ENCODE measurements at places on chromosomes 7 and 10.

- peak overlapping the region; percentile 70 for H3K27ac ChIP-seq
- H3K36me3 ChIP-seq: no peaks in the 10 kb centered on the region
- no peak overlapping the region for H3K4me3 ChIP-seq
- DNase-seq: peak; percentile 59
- H3K27me3 ChIP-seq: no peaks in the 10 kb centered on the region
These were observed 37.4 kb upstream of the EEPD1 start for GRCh38 chr7:36115448-36116321.

GRCh38 chr7:151457534-151457933, 17.6 kb upstream of the CRYGN start:
- no peaks in the 10 kb centered on the region for H3K36me3 ChIP-seq
- no peaks in the 10 kb centered on the region for H3K27me3 ChIP-seq
- peak; percentile 4 for DNase-seq
- H3K4me3 ChIP-seq: no peak overlapping the region
- H3K4me1 ChIP-seq: peaks cover 23% of the 10 kb centered on the region
- H3K27ac ChIP-seq: no peak overlapping the region

DNA sequence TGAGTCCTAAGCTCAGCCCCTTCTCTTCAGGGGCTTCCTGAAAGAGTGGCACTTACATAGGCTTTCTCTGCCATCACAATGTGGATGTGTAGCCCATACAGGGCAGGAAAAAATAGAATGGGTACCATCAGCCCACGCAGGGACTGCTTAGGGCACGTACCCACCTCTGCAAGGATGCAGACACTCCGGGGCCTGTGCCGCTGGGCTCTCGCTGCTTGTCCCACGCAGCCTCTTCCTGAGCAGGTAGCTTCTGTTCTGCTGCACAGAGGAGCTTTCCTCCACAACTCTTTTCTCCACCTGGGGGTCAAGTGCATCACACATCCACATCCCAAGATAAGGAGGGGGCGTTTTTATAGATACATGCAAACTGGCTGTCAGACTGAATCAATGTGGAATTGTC, 34.3 kb downstream of the FRMPD2 start:
- no peaks in the 10 kb centered on the region for H3K36me3 ChIP-seq
- no peak overlapping the region for H3K4me3 ChIP-seq
- no peak for DNase-seq

DNA sequence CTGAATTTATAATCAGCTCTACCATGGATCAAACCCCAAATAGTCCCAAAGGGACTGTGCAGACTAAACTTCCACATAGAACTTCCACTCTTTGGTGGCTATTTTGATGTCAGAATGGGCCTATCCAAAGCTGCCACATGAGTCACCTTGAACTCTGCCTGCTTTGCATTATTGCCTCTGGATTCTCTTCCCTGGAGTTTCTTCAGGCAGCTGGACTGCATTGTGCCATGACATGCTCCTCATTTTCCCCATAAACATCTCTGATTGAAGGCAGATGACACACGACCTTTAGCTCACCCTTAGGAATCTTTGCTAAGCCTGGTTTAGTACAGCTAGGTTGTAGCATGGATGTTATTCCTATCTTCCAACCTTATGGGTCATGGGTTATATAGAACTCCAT, 251.7 kb downstream of the FZD1 start:
- no peaks in the 10 kb centered on the region for H3K36me3 ChIP-seq
- H3K4me1 ChIP-seq: no peaks in the 10 kb centered on the region
- H3K27me3 ChIP-seq: no peaks in the 10 kb centered on the region

- no peaks in the 10 kb centered on the region for H3K4me1 ChIP-seq
- H3K27ac ChIP-seq: no peak overlapping the region
- H3K4me3 ChIP-seq: no peak overlapping the region
- no peaks in the 10 kb centered on the region for H3K27me3 ChIP-seq
- no peak for DNase-seq
- no peaks in the 10 kb centered on the region for H3K36me3 ChIP-seq
These were observed 49.6 kb upstream of the UBE3C start for GRCh38 chr7:157089100-157089610.

DNA sequence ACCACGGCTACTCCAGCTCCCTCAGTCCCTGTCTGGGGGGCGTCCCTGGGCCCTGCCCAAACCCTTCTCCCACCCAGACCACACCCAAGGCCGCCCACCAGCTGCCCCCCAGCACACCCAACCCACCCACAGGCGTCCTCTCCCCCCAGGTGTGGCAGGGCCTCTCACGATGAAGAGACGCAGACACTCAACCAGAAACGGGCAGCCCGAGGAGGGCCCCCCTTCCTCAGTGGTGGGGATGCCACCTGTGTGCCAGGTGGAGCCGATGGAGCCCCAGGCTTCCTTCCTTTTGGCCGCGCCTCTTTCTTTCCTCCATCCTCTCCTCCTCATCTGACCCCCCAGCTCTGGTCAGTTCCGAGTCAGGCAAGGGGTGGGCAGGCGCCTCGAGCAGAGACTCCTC, 28.7 kb downstream of the ADGRA1 start:
- H3K27ac ChIP-seq: peak overlapping the region; percentile 93
- peaks cover 6% of the 10 kb centered on the region for H3K4me1 ChIP-seq
- no peak overlapping the region for H3K4me3 ChIP-seq
- no peak for DNase-seq
- no peaks in the 10 kb centered on the region for H3K27me3 ChIP-seq

GRCh38 chr10:25226775-25227682, 52.2 kb downstream of the GPR158 start:
- H3K4me3 ChIP-seq: no peak overlapping the region
- no peaks in the 10 kb centered on the region for H3K4me1 ChIP-seq
- H3K36me3 ChIP-seq: no peaks in the 10 kb centered on the region
- H3K27me3 ChIP-seq: no peaks in the 10 kb centered on the region
- no peak overlapping the region for H3K27ac ChIP-seq
- DNase-seq: no peak

DNA sequence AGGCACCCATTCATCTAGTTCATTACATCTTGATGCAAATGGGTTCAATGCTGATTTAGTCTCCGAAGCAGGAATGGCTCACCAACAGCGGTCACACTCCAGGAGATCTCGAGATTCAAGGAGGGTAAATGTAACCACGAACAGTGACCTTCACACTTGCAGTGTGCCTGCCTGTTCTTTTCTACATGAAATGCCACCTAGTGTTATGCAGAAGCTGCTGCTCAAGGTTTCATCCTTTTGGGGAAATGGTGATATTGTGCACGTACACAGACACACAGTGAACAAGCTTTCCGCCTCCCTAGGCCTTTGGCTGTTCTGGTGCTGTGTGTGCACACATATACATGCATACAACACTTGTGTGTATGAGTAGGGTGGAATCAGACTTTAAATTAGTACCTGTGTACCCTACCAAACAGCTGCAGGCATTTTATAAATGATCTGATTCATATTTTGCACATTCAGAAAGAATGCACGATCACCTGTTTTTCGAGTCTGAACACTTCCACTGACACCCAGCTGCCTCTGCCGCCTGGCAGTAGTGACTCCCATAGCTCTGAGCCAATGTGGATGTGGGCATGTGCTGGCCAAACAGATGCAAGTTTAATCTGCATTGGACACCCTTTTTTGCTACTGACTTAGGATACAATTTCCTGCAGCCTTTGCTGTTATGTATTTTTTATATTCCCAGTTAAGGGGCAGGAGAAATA, 100.5 kb downstream of the TACC2 start:
- no peak overlapping the region for H3K4me3 ChIP-seq
- H3K36me3 ChIP-seq: peaks cover 33% of the 10 kb centered on the region
- no peaks in the 10 kb centered on the region for H3K27me3 ChIP-seq
- peak overlapping the region; percentile 41 for H3K27ac ChIP-seq
- DNase-seq: no peak
- no peaks in the 10 kb centered on the region for H3K4me1 ChIP-seq

GRCh38 chr7:66748791-66749190, 8.3 kb downstream of the RABGEF1 start:
- DNase-seq: peak; percentile 69
- H3K4me3 ChIP-seq: no peak overlapping the region
- H3K36me3 ChIP-seq: no peaks in the 10 kb centered on the region
- peaks cover 46% of the 10 kb centered on the region for H3K4me1 ChIP-seq
- H3K27ac ChIP-seq: peak overlapping the region; percentile 37

GRCh38 chr7:74057216-74057925, 26.2 kb upstream of the LIMK1 start:
- H3K4me1 ChIP-seq: peaks cover 3% of the 10 kb centered on the region
- H3K27me3 ChIP-seq: no peaks in the 10 kb centered on the region
- no peak overlapping the region for H3K4me3 ChIP-seq
- DNase-seq: no peak

GRCh38 chr7:106032295-106032694, 69.2 kb downstream of the CDHR3 start:
- no peak for DNase-seq
- H3K4me3 ChIP-seq: no peak overlapping the region
- H3K27me3 ChIP-seq: no peaks in the 10 kb centered on the region
- no peaks in the 10 kb centered on the region for H3K36me3 ChIP-seq

GRCh38 chr10:62818426-62819011, 2.4 kb upstream of the EGR2 start:
- peaks cover 24% of the 10 kb centered on the region for H3K27me3 ChIP-seq
- peaks cover 15% of the 10 kb centered on the region for H3K4me1 ChIP-seq
- no peaks in the 10 kb centered on the region for H3K36me3 ChIP-seq
- no peak overlapping the region for H3K27ac ChIP-seq
- no peak for DNase-seq
- peak overlapping the region; percentile 89 for H3K4me3 ChIP-seq

GRCh38 chr10:15365692-15366091, 5.4 kb downstream of the FAM171A1 start:
- no peaks in the 10 kb centered on the region for H3K27me3 ChIP-seq
- no peak overlapping the region for H3K27ac ChIP-seq
- no peak for DNase-seq
- no peak overlapping the region for H3K4me3 ChIP-seq
- H3K36me3 ChIP-seq: no peaks in the 10 kb centered on the region
- H3K4me1 ChIP-seq: peaks cover 12% of the 10 kb centered on the region

- no peaks in the 10 kb centered on the region for H3K36me3 ChIP-seq
- DNase-seq: no peak
- H3K4me3 ChIP-seq: no peak overlapping the region
- no peak overlapping the region for H3K27ac ChIP-seq
- no peaks in the 10 kb centered on the region for H3K27me3 ChIP-seq
- no peaks in the 10 kb centered on the region for H3K4me1 ChIP-seq
These were observed 339.9 kb upstream of the LRRN3 start for GRCh38 chr7:110750931-110751605.

- peaks cover 18% of the 10 kb centered on the region for H3K4me1 ChIP-seq
- H3K27ac ChIP-seq: no peak overlapping the region
- H3K4me3 ChIP-seq: no peak overlapping the region
- no peak for DNase-seq
- H3K36me3 ChIP-seq: no peaks in the 10 kb centered on the region
- peaks cover 6% of the 10 kb centered on the region for H3K27me3 ChIP-seq
These were observed 4.0 kb downstream of the BAMBI start for GRCh38 chr10:28681291-28681763.

DNA sequence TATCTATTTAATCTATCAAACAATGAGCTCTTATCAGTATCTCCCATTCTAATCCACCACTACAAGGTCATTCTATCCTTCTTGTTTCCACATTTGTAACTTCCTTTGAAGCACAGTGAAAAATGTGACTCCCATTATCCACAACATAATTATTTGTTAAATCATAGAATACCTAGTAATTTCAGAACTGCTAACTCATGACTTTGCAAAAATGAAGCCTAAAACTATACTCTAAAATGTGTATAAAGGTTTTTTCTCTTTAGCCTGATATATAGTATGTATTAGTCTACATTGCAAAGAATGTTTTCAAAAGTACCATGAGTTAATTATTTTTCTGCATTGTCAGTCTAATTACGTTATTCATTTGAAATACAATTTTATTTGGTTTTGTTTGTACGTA, 12.0 kb upstream of the MRPS16 start:
- no peak for DNase-seq
- no peaks in the 10 kb centered on the region for H3K4me1 ChIP-seq
- H3K4me3 ChIP-seq: no peak overlapping the region
- no peak overlapping the region for H3K27ac ChIP-seq
- no peaks in the 10 kb centered on the region for H3K36me3 ChIP-seq
